Mesangial cell (primary cell): ENCODE measurements at places on chromosomes 12 and 14. TPM values are rescaled to one million over a fixed set of nuclear protein-coding genes. Genes with fewer than 3 reads are reported as not detected.

Gene LTBR
- total RNA-seq: 89.3 and 169 TPM in 2 replicates

Gene ESPL1
- total RNA-seq: 1.3 and 26.6 TPM in 2 replicates

Gene RPGRIP1
- not detected in 2 replicates for total RNA-seq

Gene CPNE6
- not detected in 2 replicates for total RNA-seq

Gene KRT72
- total RNA-seq: not detected in 2 replicates

Gene PRKD1
- 2.9 and 8.7 TPM in 2 replicates for total RNA-seq

Gene SUOX
- total RNA-seq: 14.5 and 18.4 TPM in 2 replicates

Gene BMAL2
- total RNA-seq: 9.3 and 26.9 TPM in 2 replicates

Gene GPRC5D
- total RNA-seq: 0.13 TPM in 1 of 2 replicates, not detected in the other

Gene RERG
- 5.7 and 14.6 TPM in 2 replicates for total RNA-seq

Gene GPRC5A
- 36.7 and 53.4 TPM in 2 replicates for total RNA-seq

Gene SFSWAP
- 14.5 and 19.4 TPM in 2 replicates for total RNA-seq
